ENCODE measurements at places on chromosomes 6 and 20.

DNA sequence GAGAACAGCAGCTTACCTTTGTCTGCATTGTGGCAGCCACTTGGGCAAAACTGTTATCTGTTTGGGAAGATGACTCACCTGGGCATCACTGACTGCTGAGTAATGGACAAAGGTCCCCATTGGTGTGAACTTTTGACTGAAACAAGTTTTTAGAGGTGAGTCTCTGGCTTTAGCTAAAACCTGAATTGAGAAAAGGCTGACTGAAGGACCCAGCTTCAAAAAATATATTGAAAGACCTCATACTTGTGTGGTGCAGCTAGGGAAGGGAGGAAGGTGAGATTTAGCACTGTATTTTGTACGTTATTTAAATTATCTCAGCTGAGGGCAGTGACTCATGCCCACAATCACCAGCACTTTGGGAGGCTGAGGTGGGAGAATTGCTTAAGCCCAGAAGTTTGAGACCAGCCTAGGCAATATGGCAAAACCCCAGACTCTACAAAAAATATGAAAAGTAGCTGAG lies 4.5 kb upstream of the CITED2 start:
- DNase-seq: no peak

- no peak for DNase-seq
Measured at GRCh38 chr6:35170891-35171290, 29.8 kb upstream of the TCP11 start.

DNA sequence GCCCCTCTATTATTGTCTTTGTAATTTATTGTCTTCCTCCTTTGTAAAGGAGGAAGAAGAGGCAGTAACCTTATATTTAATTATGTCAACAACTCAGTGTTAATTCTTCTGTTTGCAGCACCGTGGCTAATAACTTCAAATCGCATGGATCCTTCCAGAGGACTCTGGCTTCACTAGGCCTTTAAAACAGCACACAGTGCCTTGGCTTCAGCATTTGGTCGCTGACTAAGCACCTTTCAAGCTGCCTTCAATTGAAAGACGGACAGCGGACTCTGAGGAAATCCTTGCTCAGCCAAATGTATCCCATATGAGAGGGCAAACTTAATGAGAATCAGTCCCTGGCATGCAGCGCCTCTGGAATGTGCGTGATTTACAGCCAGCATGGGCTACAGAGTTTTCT lies 64.2 kb downstream of the SGK1 start:
- no peak for DNase-seq

DNA sequence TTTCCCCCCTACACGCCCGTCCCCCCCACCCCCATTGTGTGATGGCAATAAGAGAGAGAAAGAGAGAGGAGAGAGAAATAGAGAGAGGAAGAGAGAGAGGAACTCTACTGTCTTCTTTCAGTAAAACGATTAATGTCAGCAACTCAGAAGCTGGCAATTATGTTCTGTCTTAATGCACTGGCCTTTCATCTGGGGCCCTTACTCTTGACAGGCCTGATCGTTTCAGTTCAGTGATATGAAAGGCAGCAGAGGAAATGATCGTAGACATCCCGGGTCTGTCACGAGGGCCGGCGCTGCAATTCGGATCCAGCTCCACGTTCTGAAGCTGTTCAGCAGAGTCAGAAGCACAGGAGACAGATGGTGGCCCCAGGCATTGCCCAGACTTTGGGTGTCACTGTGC lies 308.9 kb downstream of the ZNF217 start:
- no peak for DNase-seq

- no peak for DNase-seq
Measured at GRCh38 chr20:43853174-43853803, 61.4 kb upstream of the TOX2 start.

DNA sequence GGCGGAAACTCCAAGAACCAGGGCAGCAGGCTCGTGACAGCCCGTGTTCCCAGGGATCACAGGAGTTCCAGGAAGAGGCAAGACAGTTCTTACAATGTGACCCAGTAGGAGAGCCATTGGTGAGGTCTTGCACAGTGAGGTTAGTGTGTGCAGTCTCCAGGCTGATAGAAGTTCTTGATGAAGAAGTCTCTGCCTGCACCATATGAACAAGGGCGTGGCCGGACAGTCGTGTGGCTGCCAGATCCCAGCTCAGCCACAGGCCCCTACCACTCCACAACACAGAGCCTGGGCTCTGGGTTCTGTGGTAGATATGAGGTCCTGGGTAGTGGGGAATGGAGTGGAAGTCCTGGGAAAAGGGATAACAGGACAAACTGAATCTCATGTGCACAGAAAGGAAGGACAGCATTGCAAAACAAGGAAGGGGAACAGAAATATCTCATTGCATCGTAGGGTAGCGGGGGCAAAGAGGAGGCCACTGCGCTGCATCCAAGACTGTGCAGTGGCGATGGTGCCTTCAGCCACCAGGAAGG lies 65.2 kb downstream of the STX11 start:
- no peak for DNase-seq

- no peak for DNase-seq
Measured at GRCh38 chr6:159899994-159900745, 9.4 kb downstream of the MAS1 start.

Measured in stimulated activated CD8-positive, alpha-beta memory T cell treated with anti-CD3 and anti-CD28 coated beads, Interleukin-7, amount 100 ng/mL, for 24 hours (primary cell).